NCI-H2171 treated with DMSO at 0.1 percent for 48 hours (cell line): ENCODE measurements at places on chromosomes 4 and X.
A peak's percentile ranks its signal among the peaks of the same experiment; 100 is the strongest.

DNA sequence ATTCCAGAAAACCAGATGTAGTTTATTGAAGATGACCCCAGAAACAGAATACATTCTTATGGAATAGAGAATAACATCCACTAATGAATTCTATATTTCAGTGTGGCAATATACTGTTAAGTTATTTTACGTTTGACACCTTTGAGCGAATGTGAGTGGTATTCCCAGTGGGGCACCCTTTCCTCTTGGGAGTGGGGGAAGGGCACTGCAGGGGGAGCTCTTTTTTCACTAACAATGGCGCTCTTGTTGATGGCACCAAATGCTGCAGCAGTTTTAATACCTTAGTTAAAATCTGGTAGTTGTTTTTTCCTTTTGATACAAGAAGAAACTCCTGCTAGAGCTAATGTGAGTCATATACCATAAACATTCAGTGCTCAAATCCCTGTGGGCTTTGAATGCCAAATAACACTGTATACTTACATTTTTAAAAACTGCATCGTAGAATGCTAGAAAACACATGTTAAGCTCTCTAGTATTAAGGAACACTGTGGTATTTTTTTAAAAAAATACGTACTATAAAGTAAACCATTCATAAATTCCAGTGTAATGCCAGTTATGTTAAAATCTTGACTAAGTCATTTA lies 178.5 kb downstream of the DCHS2 start:
- DNase-seq = no peak

- DNase-seq = no peak
Observed at GRCh38 chrX:111339212-111339611, 68.9 kb upstream of the CAPN6 start.

GRCh38 chr4:11341337-11342043 lies 87.2 kb downstream of the HS3ST1 start:
- DNase-seq = no peak

- no peak for DNase-seq
Observed at GRCh38 chrX:12986886-12987285, 12.0 kb downstream of the TMSB4X start.

DNA sequence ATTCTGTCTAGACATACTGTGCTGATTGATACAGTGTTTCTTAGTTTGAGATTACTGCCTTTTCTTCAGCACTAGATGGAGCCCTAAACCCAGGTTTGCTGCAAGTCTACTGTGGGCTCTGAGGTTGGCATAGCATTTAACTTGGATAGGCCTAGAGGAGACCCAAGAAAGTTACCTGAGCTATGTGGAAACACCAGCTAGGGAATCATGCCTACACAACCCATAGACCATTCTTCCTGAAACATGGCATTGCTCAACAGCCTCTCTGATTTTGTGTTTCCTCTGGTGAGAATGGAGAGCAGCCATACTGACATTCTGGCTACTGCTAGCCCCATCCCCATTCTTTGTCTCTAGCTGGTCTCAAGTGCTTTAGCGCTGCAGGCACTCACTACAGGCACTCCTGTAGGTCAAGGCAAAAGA lies 287.7 kb upstream of the PCDH18 start:
- DNase-seq = peak; percentile 23

DNA sequence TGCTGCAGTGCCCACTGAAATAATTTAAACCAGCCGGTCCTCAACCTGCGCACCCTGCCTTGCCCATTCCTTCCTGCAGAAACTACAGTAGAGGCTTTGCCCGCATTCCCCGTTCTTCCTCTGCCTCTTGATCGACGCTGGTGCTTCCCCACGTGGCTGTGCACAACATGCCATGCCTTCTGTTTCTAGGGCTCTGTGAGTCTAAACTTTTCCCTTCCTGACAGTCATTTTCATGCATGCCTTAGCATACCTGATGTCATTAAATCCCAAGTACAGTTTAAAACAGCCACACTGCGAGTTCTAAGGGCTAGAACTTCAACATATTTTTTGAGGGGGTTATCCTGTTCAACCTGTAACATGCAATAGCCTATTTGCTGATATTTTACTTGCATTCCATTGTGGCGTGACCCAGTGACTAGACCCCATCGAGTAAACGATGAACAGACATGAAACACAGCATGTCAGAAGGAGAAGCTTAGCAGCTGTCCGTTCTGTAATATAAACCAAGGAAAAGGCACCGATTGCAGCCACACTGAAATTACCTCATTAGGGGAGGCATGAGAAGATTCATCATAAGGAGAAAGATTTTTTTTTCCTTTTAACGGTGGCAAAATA lies 232.5 kb downstream of the ARHGAP10 start:
- DNase-seq = peak; percentile 5

DNA sequence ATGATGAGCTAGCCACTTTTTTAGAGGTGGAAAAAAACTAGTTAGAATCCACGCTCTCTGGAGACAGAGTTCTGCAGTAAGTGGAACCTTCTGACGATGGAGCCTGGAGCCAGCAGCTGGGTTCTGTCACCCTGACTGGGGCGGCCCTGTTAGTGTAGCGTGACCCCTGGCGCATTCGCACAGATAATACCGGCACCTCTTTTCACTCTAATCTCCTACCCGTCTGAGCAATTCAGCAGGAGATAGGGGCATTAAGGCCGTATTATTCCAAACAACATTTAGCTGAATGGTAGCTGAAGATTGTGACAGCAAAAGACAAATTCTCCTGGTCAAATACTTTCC lies 292.6 kb downstream of the FBXO8 start:
- DNase-seq = no peak

DNA sequence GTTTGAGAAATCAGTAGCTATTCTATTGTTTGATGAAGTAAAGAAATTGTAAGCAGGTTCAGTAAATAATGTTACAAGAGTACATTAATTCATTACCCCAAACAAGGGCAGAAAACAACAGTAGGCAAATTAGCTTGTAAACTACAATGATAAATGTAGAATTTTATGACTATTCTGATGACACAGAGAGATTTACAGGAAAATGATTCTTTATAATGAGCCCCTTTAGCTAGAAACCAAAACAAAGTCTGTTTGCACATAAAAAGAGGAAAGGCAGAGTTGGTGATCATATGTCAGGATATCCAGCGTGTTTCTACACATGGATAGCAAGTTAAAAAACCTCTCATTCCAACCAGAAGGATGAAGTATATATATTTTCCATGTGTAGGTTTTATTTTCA lies 204.8 kb downstream of the CFAP299 start:
- no peak for DNase-seq

DNA sequence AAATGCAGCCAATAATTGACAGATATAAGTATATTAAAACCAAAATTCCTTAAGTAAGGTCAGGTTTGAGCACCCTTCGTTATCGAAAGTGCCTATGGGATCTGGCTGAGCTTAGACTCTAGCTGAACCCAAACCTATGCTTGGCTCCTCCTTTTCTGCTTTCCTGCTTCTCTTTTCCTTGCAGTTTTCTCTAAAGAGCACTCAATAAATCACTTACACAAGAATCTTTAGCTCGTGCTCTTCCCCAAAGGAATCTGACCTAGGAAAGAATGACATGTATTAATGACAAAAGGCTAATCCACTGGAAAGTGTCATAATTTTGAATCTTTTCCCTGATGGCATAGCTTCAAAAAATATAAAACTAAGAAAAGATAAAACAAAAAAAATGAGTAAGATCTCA lies 282.7 kb downstream of the DKK2 start:
- DNase-seq = no peak
